Stimulated activated CD8-positive, alpha-beta memory T cell treated with anti-CD3 and anti-CD28 coated beads, Interleukin-15, amount 100 ng/mL, for 1 hour (primary cell): ENCODE measurements at places on chromosomes 12 and 14.

GRCh38 chr12:7079826-7080125, 12.5 kb downstream of the C1R start:
- DNase-seq, result no peak

DNA sequence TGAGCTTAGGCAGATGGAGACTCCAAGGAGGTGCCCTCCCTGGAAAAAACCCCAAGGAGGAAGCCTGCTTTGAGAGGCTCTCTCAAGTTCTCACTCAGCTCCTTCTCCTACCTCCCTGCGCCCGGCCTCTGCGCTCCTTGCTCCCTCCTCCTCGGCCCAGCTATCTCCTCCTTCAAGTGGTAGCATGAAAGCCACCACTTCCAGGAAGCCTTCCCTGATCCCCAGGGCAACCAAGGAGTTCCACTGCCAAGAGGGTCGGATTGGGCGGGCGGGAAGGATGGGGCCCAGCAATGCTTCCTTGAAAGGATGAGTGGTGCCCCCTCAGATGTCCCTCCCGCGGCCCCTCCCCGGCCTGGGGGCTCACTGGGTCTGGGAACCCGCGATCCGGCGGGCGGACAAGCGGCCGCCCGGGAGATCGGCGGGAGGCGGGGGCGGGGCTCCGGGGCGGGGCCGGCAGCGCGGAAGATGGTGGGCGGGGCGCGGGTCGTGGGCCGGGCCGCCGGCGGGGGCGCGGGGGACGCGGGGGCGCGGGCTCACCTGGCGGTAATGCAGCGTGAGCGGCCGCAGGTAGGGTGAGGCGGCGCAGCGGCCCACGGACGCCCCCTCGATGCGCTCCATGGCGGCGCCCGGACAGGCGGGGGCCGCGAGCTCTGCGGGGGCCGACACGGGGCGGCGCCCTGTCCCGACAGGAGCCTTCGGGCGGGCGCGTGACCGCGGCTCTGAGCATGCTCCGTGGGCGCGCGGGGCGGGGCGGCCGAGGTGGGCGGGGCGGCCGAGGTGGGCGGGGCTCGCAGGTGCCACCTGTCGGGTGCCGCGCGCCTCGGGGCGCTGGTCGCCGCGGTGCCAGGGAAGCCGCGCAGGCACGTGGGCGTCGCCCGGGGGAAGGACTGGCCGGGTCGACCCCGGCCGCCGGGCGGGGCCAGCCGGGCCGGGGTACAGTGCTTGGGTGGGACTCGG, at the start of gene NUDT14:
Gene NUDT14, minus strand, starts transcription at position 721 of the 957 bp plus-strand sequence. Its CDS starts 103 bp downstream, at position 618.
- peak; percentile 74 for DNase-seq

DNA sequence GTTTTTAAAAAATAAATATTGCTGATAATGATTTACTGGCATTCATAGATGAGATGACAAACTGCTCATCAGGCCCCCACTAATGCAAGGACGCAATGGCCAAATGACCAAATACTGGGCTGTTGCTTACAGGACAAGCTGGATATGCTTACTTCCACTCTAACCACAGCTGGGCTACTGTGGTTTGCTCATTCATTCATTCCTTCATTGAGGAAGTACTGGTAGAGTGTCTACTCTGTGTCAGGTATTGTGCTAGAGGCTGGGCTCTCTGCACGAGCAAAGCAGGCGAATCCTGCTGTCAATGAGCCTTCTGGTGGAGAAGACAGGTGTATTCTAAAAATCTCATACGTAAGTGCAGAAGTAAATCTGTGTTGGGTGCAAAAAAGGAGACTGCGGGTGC, 113.3 kb upstream of the SLC38A2 start:
- no peak for DNase-seq

GRCh38 chr14:37698840-37699777, 103.7 kb downstream of the TTC6 start:
- DNase-seq, result no peak

DNA sequence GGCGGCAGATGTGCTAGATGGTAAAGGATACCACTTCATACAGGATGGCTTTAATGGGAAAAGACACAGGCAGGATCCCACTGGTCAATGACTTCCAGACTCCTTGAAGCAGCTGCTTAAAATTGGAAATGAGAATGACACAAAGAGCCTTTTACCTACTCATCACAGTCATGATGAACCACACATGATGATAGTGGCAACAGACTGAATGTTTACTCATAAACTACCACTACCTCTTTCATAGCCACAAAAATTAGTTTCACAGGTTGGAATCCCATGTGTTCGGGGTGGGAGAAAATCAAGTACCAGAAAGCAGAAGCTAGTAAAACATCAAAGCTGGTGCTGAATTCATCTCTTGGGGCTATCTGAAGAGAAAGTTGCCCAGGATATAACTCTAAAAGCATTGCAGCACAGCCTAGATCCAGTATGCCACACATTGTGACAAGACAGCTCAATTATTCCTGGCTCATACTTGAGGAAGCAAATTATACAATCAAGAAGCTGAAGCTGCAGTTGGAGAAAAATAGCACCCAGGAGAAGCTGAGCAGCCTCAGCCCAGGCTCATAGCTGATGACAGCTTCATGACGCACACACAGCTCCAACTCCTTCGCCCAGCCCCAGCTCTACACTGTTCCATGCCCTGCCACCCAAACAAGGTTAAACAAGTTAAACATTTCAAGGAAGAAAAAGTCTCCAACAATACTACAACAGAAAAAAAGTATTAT, 29.0 kb upstream of the C12orf50 start:
- no peak for DNase-seq

DNA sequence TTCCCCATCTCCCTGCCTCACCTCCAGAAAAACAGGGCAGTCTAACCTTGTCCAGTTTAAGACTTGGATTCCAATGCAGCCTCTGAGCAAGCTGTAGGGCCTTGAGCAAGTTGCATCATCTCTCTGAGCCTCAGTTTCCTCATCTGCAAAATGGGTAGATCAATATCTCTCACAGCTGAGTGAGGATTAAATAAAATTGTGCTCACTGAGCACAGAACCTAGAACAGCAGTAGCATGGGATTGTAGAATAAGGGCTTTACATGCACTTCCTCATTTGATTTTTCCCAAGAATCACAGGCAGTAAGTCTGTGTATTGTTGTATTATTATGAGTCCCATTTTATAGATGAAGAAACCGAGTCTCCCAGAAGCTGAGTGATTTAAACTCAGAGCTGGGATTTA, 2.0 kb downstream of the DTX1 start:
- no peak for DNase-seq

DNA sequence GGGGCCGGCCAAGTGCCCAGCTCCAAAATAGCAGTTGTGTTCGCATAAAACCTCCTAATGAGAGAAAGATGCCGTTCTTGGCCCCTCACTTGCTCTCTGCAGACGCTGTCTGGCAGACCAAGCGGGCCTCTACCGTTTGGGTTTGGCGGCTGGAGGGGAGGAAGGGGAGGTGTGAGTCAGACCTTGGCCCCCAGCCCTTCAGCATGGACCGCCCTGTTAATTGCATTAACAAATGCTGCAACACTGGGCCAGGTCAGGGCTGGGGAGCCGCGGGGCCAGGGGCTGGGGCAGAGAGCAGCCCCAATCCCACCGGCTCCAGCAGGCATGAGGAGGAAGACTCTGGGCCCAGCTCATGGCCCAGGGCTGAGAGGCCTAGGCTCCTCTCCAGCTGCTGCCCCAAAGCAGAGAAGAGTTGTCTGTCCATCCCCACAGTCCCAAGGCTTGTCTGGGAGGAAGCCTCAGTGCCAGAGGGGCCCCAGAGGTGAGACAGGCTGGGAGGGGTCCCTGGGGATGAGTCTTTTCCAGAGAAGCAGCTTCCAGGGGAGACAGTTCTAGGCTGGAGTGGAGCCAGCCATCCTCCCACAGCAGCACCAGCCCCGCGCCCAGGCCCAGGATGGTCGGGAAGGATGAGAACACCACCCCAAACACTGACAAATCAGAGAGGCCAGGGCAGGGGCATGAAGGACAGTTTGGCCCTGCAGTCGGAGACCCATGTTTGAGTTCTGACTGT, 16.9 kb downstream of the LTBP2 start:
- DNase-seq, result no peak

DNA sequence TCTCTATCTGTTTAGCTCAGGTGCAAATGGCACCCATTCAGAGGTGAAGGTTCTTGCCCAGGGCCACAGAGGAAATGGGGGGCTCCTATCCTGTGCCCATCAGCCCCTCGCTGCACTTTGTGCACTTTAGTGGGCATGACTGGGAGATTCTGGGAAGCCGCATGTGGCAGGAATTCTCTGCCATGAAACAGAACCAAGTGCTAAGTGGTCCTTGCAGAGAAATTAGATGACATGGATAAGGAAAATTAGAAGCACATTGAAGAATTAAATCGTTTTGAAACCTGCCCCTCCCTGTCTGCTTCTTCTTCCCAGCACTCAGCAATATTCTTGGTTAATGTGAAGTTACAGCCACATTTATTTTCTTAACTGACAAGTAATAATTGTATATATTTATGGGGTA, 185.2 kb upstream of the RTL1 start:
- no peak for DNase-seq

DNA sequence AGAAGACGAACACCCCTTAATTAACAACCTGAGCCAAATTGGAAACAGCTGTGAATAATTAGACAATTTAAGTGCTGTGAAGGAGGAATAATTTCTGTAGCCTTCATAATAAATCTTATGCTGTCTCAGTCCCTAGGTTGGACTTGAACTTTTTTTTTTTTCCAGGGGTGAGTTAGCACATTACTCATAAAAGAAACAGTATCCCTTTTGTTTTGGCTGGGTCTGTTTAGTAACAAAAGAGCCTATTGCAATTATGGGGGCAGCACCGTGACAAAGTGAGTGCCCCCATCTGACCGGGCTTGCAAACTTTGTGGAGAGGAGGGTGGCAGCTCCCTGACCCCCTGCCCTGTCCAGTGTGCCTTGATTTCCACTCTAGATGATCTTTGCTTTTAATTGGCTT, 167.4 kb downstream of the DICER1 start:
- DNase-seq, result no peak

DNA sequence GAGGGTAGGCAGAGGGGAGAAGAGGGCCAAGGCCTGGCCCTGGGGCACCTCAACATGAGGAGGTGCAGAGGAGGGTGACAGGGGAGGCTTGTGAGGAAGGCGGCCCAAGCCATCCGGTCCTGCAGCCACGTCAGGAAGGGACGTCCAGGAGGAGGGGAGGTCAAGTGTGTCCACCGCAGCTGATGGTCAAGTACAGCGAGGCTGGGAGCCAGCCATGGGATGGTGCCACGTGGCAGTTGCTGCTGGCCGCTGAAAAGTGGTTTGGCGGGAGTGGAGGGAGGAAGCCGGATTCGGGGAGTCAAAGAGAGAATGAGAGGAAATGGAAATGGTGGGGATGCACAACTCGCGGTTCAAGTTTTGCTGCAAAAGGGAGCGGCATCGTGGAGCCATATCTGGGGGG, 41.2 kb downstream of the PRIMA1 start:
- DNase-seq, result no peak

GRCh38 chr12:124347805-124348658, 53.1 kb downstream of the RFLNA start:
- DNase-seq, result no peak

DNA sequence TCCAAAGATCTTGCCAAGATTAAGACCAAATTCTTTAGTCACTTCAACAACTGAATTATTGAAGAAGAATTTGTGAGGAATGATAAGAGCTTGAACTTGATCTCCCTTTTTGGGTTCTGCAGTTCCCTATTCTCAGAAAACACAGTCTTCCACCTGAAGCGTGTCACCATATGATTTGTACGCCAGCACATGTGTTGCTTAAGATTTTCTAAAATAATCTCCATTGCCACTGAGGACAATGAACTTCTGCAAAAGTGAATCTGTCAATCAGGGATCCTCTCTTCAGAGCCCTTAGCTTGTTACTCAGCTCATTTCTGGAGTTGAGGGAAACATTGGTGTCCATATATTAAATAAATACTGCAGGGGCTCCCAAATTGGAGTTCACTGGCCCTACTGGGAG, 4.2 kb upstream of the SPIC start:
- DNase-seq, result no peak

GRCh38 chr12:132739600-132740312, 21.9 kb downstream of the ANKLE2 start:
- no peak for DNase-seq

GRCh38 chr14:68390741-68391140, 402.1 kb downstream of the ZFP36L1 start:
- no peak for DNase-seq

GRCh38 chr12:48883305-48884161, 17.9 kb upstream of the RND1 start:
- DNase-seq, result no peak

DNA sequence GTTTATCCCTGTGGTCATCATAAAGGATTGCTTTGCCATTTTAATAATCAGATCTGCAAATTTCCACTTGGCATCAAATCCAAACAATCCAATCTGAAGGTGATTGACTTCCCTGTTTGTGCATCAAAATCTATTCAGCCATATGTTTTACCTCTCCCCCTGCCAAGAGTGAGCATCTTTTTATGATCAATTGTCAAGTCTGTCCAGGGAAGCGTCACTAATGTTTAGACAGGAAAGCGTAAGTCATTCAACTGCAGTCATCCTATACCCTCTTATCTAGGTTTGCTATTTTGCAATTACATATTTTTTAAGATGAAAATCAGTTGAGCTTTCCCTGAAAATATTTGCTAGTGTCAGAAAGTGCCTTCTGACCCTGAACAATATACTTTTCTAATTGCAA, 1224.1 kb upstream of the SEL1L start:
- no peak for DNase-seq

DNA sequence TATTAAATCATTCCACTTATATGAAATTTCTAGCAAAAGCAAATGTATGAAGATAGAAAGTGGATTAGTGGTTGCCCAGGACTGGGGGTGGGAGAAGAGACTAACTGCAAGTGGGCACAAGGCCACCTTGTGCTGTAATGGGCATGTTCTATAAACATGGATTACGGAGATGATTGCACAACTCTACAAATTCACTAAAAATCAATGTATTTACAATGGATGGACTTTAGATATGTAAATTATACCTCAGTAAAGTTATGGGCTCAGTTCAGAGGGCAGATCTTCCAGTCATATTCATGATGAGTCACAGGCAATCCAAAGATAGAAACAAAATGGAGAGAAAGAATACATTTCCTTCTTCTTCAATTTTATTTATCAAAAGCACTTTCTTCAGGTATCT, 173.9 kb downstream of the NDUFA12 start:
- no peak for DNase-seq

DNA sequence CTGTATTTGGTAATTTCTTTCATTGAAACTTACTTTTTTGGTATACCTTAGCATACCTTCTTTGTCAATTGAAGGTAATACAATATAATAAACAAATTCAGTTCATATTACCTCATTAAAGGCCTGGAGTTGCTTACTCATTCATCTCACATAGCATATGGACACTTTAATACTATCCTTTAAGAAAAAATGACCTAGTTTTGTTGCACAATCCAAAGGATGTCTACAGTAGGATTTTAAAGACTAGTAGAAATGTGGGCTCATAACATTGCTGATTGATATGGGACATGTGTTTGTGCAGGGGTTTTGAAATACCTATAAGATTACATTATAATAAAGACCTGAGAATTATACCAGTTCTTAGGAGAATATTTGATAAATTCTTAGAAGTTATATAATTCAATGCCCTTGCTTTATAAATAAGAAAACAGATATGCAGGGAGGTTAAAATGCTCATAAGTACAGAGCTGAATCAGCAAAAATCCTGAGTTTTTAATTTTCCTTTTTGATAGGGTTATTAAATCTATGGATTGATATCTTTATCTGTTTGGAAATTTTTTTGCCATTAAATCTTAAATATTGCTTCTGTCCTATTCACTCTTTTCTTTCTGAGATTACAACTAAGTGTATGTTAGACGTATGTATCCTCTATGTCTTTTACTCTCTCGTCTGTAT, 352.1 kb downstream of the ATP23 start:
- no peak for DNase-seq
